ENCODE measurements at places on chromosomes 12 and 14. TPM values are rescaled to one million over a fixed set of nuclear protein-coding genes. Genes with fewer than 3 reads are reported as not detected.

GOLGA5 gene
- total RNA-seq, result 33.7 TPM

DNA sequence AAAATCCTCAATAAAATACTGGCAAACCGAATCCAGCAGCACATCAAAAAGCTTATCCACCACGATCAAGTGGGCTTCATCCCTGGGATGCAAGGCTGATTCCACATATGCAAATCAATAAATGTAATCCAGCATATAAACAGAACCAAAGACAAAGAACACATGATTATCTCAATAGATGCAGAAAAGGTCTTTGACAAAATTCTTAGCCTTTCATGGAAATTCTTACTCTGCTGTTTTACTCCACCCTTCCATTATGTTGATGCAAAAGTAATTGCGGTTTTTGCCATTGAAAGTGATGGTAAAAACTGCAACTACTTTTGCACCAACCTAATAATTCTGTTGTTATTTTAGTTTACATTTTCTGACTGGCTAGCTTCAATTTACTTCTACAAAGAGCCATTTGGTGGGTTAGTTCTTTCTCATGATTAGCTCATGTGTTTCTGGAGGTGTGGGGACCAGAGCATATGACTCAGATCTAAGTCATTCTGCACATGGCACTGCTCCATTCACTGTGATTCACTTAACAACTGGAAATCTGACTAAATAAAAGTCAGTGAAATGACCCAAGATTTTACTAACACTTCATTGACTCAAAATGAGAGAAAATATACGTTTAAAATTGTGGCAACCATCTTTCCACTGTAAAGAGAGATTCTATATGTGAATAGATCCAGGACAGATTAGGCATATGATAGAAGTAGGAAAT is 99.9 kb downstream of the TMTC3 start:
- DNase-seq, result peak; percentile 98

GRCh38 chr14:22434030-22434429 is 155.0 kb downstream of the DAD1 start:
- no peak for DNase-seq

DNA sequence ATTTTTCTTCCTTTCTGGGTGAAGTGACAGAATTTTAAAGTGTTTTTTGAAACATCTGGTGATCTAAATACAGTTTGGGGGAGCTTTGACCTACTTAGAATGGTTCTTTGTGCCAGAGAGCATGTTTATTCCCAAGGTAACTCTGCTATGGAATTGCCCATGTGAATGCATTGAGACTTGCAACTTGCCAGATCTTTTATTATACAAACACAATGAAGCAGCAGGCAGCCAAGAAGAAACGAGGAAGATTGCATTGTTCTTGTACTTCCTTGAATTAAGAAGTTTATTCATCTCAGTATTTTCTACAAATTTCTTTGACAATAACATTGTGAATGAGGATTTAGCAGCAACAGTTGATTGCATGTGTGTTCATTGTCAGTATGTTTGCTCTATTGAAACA is 55.5 kb downstream of the FGD4 start:
- DNase-seq, result no peak

DNA sequence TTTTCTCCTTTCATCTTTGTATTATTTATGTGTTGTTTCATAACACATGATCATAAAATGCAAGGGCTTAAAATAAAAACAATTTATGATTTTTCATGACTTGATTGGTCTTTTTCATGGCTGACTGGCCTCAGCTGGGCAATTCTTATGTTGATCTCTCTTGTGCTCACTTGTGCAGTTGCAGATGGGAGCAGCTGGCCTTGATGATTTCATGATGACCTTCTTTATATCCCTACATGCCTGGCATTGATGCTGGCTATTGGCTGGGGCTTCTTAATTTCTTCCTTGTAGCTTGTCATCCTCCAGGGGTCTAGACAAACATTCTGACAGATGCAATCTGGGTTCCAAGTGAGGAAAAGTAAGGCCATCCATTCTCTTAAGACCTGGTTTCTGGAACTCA is 1832.8 kb upstream of the FLRT2 start:
- no peak for DNase-seq

SLC6A15 gene
- total RNA-seq, result 27.0 TPM

DNA sequence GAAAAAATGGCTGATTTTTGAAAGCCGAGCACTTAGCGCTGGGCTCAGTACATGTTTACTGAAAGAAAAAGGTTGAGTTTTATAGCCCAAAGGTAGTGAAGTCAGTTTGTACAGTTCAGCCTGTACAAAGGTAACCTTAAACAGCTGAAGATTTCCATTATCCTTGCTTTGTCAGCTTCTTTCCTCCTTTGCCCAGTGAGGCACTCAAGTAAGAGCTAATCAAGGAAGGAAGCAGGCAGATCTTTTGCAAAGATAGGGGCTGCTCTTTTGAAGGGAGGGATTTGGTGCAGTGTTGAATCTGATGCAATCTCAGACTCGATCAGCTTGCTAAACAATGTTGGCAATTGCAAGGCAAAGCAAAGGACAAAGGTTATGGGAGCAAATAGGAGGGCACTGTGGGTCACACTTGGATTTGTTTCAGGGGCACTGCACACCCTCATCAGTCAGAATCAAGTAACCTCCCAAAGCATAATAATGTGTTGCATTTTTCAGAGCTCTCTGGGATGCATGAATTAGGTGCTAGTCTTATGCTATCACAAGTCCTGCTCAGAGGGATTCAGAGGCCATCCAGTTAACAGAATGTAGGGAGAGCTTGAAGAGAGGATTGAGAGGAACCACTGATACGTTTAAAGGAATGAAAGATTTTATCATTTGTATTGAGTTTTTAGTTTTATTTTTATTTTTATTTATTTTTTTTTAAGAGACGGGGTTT is 44.4 kb downstream of the ANO6 start:
- DNase-seq, result no peak

LARP4 gene
- 22.3 TPM for total RNA-seq

ANKRD33 gene
- total RNA-seq, result not detected

ALKBH1 gene
- 10.6 TPM for total RNA-seq

DNA sequence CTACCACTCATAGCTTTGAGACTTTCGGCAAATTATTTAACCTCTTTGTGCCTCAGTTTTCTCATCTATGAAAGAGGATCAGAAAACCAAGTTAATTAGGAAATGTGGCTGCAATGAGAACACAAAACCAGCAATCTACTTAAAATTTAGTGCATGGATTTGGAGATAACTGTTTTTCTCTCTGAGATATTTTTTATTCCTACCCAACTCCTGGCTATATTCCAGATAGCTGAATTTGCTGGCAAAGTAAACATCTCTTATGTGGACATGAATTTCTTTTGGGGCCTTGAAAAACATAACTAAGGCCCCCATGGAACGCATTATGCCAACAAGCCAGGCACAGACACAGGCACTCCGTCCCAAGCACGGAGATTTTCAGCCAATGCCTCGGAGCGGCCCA is 53.4 kb upstream of the FOXN3 start:
- DNase-seq, result no peak

DNA sequence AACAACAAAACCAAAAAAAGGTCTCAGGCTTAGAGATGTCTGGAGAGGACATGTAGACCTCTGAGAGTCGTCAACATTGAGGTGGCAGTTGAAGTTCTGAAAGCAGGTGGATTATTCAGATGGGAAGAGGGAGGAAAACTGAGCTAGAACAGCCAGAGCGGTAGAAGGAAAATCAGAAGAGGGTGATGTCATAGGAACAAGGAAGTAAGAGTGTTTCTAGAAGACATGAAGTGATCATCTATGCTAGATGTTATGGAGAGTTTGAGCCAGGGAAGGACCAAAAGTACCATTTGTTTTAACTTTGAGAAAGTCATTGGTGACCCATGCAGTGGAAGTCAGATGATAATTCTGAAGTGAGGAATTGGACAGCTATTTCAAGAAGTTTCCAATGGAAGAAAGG is 316.2 kb upstream of the RGS6 start:
- no peak for DNase-seq

GRCh38 chr12:630656-631632 is 32.3 kb downstream of the NINJ2 start:
- no peak for DNase-seq

PITPNM2 gene
- 2.7 TPM for total RNA-seq

DHH gene
- 0.06 TPM for total RNA-seq

Measured in LHCN-M2 (cell line).